ENCODE measurements at places on chromosomes 2 and 18. TPM values are rescaled to one million over a fixed set of nuclear protein-coding genes. Genes with fewer than 3 reads are reported as not detected.

DNA sequence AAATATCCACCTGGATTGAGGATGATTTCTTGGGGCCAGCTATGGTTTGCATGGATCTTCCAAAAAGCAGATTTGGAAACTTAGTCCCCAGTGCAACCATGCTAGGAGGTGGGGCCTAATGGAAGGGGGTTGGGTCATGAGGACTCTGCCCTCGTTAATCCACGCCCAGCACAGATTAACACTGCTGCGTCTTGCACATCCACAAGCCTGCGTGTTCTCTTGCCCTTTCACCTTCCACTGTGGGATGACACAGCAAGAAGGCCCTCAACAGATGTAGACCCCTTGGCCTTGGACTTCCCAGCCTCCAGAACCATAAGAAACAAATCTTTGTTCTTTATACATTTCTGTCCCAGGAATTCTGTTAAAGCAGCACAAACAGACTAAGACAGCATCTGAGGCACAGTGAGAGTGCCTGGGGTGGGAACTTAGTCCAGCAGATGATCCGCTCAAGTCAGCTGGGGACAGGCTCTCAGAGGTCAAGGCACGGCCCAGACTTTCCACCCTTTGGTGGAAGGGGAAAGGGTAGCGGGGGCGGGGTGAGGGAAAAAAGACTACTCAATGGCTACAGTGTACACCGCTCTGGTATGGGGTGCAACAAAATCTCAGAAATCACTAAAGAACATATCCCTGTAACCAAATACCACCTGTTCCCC is 2.4 kb downstream of the RAB17 start:
- H3K4me1 ChIP-seq, result peaks cover 3% of the 10 kb centered on the region
- no peaks in the 10 kb centered on the region for H3K27me3 ChIP-seq
- no peaks in the 10 kb centered on the region for H3K36me3 ChIP-seq
- DNase-seq, result peak; percentile 89

DNA sequence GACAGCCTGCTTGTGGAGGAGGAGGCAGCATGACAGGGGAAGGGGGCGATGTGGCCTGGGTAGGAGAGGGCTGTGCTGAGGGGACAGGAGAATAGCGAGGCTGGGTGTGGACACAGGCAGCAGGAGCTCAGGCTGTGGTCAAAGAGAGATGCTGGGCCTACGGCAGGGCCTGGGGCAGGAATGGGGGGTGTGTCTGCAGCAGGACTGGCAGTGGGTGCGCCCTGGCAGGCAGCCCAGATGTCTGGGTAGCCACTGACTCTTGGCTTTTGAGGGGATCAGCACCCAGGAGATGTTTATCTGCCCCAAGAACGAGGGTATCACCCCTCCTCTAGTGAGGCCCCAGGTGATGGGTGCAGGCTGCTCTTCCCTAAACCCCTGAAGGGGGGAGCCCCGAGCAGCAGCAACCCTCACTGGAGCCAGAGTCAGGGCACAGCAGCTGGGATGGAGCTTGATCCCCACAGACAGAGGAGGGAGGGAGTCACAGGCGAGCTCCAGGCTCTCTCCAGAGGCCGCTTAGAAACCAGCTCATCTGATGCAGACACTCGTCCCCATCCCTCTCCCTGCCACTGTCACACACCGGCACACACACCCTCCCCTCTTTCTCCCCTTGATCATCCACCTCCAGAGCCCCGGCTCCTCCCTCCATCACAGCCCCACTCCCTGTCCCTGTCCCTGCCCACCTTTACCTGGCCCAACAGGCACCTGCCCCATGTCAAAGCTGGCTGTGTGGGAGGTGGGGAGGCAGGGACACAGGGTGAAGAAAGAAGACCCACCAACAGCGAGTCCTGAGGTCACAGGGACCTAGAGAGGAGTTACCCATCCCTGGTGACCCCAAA is 29.8 kb upstream of the TNS1 start:
- H3K27ac ChIP-seq, result no peak overlapping the region
- H3K4me1 ChIP-seq, result no peaks in the 10 kb centered on the region
- no peaks in the 10 kb centered on the region for H3K36me3 ChIP-seq
- DNase-seq, result no peak
- H3K27me3 ChIP-seq, result no peaks in the 10 kb centered on the region

DNA sequence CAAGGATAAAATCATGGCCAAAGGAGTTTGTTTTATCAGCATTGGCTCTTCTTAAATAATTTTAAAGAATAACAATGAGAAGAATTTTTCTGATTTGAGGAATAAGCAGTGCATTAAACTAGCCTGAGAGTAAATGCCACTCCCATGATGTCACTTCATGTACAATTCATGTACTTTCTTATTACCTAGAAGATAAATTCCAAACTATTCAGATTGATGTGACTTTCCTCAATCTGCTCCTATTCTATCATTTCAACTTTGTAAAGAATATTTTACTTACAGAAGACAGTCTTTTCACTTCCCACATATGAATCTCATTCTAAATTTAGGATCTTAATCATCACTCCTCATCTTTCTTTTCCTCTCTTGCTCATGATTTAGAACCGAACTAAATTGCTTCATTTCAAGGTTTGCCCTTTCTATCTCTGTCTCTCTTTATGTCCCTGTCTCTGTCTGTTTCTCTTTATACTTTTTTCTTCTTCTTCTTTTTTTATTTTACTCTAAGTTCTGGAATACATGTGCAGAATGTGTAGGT is 1142.0 kb upstream of the PIK3C3 start:
- no peaks in the 10 kb centered on the region for H3K36me3 ChIP-seq
- H3K27me3 ChIP-seq, result no peaks in the 10 kb centered on the region
- H3K4me1 ChIP-seq, result no peaks in the 10 kb centered on the region
- H3K4me3 ChIP-seq, result no peak overlapping the region

The EPAS1 gene
- polyA plus RNA-seq, result 65.3 TPM

Data from small intestine (tissue), 16 donors.